ENCODE measurements at places on chromosomes 11 and 22.
A peak's percentile ranks its signal among the peaks of the same experiment; 100 is the strongest.

GRCh38 chr11:110711776-110712658 lies at the start of gene ARHGAP20:
Gene ARHGAP20, minus strand, starts transcription at chr11:110712437. Its CDS starts 206 bp downstream, at chr11:110712231.
- peak; percentile 45 for DNase-seq

DNA sequence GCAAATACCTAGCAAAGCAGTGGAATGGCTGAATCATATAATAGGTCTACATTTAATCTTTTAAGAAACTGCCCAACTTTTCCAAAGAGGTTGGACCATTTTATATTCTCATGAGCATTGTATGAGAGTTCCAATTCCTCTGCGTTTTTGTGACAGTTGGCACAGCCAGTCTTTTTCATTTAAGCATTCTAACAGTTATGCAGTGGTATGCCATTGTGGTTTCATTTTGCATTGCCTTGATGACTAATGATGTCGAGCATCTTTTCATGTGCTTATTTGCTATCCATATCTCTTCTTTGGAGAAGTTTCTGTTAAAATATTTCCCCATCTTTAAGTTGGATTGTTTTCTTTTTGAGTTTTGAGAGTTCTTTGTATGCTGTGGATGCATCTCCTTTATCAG lies 38.7 kb downstream of the EIF3F start:
- DNase-seq, result peak; percentile 82

GRCh38 chr22:36541831-36542411 lies 13.0 kb upstream of the EIF3D start:
- peak; percentile 99 for DNase-seq

DNA sequence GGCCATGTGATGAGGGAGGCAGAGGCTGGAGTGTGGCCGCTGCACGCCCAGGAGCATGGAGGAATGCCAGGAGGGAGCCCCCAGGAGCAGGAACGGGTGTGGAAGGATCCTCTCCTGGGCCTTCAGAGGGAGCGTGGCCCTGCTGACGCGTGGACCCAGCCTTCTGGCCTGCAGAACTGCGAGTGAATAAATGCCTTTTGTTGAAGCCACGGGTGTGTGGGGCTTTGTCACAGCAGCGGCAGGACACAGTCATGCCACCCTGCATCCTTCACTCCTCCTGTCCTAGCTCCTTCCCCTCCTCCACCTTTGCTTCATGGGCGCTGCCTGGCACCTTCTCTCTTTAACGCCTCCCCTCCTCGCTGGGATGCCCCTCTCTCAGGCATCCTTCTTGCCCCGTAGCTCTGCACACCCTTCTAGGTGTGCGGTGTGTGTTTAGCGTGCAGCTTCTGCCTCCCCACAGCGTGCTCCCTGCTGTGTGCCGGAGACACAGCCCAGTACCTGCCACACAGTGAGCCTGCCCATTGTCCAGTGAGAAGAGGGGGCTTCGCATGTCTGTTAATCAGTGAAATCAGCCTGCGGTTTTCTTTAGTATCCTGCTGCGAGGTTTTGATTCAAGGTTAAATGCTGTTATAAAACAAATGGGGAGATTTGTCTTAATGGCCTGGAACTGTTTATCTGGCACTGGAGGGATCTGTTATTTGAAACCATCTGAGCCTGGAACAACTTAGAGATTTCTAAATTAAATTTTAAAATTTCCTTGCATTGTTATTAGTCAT lies 459.6 kb downstream of the TBC1D22A start:
- DNase-seq, result no peak

- no peak for DNase-seq
Measured at GRCh38 chr11:29756871-29757270, 260.0 kb downstream of the KCNA4 start.

- DNase-seq, result no peak
Measured at GRCh38 chr11:61516191-61516590, 7.6 kb downstream of the LRRC10B start.

- DNase-seq, result no peak
Measured at GRCh38 chr11:8756201-8756600, 73.6 kb downstream of the RPL27A start.

GRCh38 chr22:22376352-22376706 lies 131.7 kb downstream of the VPREB1 start:
- DNase-seq, result no peak

GRCh38 chr11:44645827-44646226 lies 80.4 kb downstream of the CD82 start:
- DNase-seq, result no peak

GRCh38 chr11:43269254-43269918 lies 42.4 kb upstream of the API5 start:
- DNase-seq, result no peak

DNA sequence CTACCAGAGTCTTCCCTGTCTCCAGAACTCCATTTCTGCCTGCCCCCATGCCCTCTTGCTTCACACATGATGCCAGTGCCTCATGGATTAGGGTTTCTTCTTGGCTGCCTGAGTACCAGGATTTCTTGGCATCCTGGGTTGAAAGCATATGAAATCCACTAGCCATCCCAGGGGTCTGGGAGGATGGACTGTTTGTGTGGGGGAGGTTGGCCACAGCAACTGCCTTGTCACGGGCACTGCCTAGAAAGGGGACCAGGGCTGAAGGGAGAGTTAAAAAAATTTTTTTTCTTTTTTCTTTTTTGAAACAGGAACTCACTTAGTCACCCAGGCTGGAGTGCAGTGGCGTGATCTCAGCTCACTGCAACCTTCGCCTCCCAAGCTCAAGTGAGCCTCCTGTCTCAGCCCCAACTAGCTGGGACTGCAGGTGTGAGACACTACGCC lies 4.2 kb downstream of the USP35 start:
- DNase-seq, result no peak

DNA sequence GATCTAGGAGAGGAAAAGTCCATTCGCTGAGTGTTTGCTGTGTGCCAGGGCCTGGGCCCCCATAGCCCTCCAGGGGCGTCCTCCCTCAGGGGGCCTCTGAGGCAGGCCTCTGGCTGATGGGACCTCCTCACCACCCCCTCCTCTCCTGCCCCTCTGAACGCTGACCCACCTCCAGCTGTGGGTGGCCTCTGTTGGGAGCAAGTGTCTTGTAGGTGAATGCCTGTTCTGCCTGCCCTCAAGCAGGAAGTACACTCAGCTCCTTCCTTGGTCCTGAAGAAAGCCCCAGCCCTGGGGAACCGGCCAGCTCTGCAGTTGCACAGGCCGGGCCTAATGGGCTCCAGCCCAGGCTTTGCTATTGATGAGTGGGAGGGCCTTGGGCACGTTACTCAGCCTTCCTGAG lies 3.5 kb downstream of the MYO7A start:
- DNase-seq, result no peak

GRCh38 chr11:442611-443081 lies 835 bp upstream of the ANO9 start:
- DNase-seq, result no peak

- no peak for DNase-seq
Measured at GRCh38 chr11:36088266-36088972, 144.6 kb downstream of the LDLRAD3 start.

DNA sequence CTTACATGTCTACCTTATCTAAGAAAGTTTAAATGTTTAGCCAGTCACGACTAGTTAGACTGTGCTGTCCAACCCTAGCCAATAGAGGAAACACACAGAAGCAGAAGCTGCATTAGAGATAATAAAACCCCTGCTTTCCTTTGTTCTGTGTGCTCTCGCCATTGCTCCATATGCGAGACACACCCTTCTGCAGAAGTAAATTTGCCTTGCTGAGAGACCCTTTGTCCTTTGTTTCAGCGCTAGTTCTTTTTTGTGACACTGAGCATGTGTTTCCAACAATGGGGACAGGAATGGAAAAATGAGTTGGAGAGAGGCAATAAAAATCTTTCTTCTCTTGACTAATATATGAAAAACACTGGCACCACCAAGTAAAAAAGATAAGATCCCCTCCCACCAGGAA lies 18.1 kb upstream of the MS4A4E start:
- no peak for DNase-seq

DNA sequence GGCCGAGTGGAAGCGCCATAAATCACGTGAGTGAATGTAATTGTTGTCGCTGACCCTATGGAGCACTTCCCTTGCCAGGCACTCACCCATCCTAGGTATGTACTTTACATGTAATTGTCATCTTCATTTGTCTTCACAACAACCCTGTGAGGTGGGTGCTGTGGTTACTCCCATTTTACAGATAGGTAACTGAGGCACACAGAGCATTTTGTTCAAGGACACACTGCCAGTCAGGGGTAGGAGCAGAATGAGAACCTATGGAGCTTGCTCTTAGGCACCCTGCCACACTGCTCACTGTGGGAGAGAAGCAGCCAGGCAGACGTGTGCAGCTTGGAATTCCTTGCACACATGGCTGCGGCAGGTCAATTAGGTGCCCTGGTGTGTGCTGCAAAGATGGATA lies 785 bp upstream of the EFCAB6 start:
- DNase-seq, result no peak

GRCh38 chr11:122089111-122089510 lies 26.9 kb downstream of the BLID start:
- DNase-seq, result no peak

GRCh38 chr11:12226093-12226492 lies 115.7 kb downstream of the MICAL2 start:
- no peak for DNase-seq

GRCh38 chr11:113243696-113244095 lies 70.7 kb upstream of the TTC12 start:
- no peak for DNase-seq

GRCh38 chr11:125273519-125274000 lies 109.0 kb downstream of the PKNOX2 start:
- no peak for DNase-seq

DNA sequence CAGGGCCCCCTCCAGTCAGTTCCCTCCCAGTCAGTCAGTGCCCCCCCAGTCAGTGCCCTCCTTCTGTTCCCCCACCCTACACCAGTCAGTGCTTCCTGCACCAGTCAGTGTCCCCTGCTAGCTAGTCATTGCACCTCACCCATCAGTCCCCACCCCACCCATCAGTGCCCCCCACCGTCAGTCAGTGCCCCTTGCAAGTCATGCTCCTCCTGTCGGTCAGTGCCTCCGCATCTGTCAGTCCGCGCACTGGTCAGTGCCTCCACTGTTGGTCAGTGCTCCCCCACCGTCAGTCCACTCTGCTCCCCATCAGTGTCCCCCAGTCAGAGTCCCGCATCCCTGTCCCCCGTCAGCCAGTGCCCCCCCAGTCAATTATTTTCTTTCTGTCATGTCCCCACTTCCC lies 3.3 kb downstream of the PPP6R2 start:
- no peak for DNase-seq

- no peak for DNase-seq
Measured at GRCh38 chr11:90330632-90331031, 107.8 kb upstream of the CHORDC1 start.

GRCh38 chr22:19397734-19398104 lies 33.8 kb downstream of the HIRA start:
- DNase-seq, result no peak

DNA sequence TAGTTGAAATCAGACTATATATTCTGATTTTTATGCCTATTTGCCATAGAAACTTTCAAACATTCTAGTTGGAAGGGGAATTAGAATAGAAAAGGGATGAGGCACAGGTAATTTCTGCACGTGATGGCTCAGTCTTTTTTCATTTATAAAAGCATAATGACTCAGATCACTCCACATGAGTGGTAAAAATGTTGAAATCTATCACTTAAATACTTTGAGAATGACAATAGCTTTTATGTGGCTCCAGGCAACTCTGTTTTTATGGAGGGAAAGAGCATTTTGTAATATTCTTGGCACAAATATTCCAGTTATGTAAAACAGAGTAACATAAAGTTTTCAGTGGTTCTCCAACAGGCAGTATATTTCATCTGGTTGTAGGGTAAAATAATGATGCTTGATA lies 5.9 kb upstream of the MMP3 start:
- DNase-seq, result peak; percentile 95

- DNase-seq, result no peak
Measured at GRCh38 chr11:66593303-66593635, 284 bp downstream of the CCS start.

DNA sequence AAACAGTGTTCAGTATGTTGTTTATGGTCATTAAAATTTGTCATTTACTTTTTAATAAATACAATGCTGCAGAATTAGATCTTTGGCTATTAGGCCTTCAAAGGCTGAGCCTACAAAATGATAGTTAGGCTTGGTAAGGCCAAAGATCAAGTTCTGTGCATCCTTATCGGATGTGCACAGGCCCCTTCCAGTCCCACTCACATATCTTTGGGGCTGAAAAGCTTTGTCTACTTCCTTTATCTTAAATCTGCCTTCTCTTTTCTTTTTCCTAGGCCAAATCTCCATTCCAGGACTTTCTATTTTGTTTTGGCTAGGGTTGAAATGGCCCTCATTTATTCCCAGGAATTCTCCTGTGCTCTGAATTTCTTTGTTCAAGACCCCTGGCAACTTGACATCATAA lies 3.4 kb upstream of the GLB1L2 start:
- DNase-seq, result no peak

GRCh38 chr11:65692367-65692766 lies 19.7 kb upstream of the KAT5 start:
- no peak for DNase-seq

DNA sequence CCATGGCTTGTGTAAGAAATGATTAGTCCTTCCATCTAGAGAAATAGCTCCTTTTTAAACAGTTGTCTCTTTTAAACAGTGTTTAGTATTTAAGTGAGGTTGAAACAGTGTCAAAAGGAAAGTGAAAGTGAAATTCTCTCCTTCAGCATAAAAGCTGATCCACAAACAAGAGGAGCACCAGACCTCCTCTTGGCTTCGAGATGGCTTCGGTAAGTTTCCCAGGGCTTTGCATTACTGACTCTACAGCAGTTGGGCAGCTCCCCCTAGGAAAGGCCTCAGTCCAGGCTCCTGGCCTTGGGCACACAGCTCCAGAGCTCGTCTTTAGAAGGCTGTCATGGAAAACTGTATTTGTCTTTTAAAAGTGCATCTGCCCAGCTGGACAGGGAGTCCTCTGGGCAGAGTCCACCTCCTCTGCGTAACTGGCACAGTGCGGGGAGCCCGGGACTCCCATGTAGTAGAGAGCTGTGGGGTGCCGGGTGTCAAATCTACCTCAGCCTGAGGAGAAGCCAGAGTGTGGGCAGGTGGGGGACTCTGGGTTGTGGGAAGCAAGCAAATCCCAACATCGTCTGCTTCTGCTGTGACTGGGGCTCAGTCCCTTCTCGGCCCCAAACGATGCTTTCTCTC lies at the start of gene PLAAT4:
Gene PLAAT4 (plus strand): TSS at position 140 of the 624 bp plus-strand sequence. CDS start 61 bp downstream, at position 201.
- DNase-seq, result peak; percentile 51

DNA sequence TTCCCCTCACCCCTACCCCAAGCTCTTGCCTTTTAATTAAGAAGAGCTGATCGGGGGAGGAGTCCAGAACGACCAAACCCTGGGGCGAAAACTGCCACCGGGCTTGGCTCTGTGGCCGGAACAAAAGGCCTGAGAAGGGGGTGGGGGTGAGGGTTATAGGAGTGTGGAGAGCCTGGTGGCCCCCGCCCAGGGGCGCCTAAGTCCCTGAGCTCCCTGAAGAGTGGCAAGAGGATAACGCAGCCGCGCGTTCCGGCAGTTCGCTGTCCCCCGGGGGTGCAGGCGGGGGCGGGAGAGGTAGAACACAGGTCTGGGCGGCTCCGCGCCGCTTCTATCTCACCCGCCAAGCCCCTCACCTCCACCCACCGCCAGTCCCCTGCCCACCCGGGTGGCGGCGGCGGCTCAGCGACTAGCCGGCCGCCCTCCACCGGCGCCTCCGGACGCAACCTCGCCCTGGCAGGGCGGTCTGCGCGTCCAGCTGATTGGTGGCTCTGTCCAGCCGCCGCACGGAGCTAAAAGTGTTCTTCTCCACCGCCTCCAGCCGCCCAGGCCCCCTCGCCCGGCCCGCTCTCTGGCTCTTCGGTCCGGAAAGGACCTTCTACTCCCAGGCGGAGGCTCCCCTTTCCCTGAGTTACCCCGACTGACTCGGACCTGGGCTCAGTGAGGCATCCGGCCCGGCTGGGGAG lies 18.7 kb upstream of the BDNF start:
- peak; percentile 73 for DNase-seq
